ENCODE measurements at places on chromosomes 7 and 10.

DNA sequence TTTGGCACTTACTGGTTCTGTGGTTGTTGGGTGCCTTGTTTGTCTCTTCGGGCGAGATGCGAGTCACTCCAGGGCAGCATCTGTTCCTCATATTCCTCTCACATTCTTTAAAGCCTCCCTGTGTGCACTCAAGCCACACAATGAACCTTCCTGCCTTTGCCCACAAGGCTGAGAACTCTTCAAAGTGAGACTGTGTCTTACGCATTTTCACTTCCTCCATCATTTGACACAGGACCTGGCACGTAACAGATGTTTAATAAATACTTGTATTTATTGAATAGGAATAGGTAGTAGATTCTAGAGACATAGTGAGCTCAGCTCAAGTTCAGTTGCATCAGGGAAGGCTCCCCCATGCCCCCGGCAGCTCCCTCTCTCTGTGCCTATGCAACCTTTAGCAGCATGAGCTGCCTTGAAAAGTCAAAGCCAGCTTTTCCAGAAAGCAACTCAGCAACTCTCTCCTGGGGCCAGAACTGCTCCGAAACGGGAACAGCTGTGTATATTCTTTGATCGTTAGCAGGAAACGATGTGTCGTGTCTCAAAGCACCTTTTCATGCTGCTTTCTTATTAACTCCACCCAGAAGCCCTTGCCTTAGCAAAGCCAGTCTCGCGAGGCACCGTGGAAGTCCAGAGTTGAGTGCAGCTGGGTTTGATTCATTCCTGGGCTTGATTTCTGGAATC lies 97.5 kb downstream of the PFKFB3 start:
- no peaks in the 10 kb centered on the region for H3K27me3 ChIP-seq
- peak overlapping the region; percentile 6 for H3K4me3 ChIP-seq
- no peak for DNase-seq
- peak overlapping the region; percentile 50 for H3K27ac ChIP-seq
- peaks cover 39% of the 10 kb centered on the region for H3K4me1 ChIP-seq

DNA sequence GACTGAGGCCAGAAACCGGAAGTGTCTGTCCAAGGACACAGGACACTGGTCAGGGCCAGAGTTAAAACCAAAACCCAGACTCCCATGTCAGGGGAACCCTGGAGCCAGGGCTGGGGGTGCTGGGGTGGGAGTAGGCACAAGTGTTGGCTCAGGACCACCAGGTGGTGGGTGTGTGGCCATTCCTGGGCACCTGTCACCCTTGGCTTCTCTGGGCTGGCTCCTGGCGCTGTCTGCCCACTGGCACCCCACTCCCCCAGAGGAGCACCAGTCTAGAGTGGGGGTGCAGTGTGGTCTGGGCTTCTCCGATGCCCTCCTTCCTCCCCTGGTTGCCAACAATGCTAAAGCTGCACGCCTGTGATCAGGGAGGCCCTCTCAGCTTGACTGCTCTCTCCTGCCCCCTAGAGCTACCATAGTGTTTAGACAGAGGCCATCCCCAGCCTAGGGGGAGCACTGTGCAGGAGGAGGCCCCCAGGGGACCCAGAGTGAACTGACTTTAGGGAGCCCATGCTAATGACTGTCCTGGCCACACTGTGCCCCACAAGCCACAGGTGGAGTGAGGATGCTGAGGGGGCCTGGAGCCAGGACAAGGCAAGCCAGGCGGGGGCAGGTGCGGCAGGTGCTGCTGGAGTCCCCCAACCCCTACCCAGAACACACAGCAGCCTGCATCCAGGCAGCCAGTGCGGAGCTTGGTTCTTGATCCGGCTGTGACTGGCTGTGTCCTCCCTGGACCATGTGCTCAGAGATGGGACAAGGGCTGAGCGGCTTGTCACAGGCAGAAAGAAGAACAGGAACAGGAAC lies 11.0 kb downstream of the RASGEF1A start:
- H3K27ac ChIP-seq = no peak overlapping the region
- no peak for DNase-seq
- H3K4me3 ChIP-seq = no peak overlapping the region
- no peaks in the 10 kb centered on the region for H3K36me3 ChIP-seq
- H3K4me1 ChIP-seq = peaks cover 3% of the 10 kb centered on the region

GRCh38 chr10:30199376-30200016 lies 140.1 kb upstream of the JCAD start:
- no peak for DNase-seq
- no peak overlapping the region for H3K27ac ChIP-seq
- no peak overlapping the region for H3K4me3 ChIP-seq
- H3K36me3 ChIP-seq = peaks cover 11% of the 10 kb centered on the region

- H3K36me3 ChIP-seq = no peaks in the 10 kb centered on the region
- peaks cover 4% of the 10 kb centered on the region for H3K4me1 ChIP-seq
- peak overlapping the region; percentile 3 for H3K4me3 ChIP-seq
- H3K27me3 ChIP-seq = peaks cover 80% of the 10 kb centered on the region
Measured at GRCh38 chr10:100866575-100867098, 46.1 kb upstream of the SLF2 start.

DNA sequence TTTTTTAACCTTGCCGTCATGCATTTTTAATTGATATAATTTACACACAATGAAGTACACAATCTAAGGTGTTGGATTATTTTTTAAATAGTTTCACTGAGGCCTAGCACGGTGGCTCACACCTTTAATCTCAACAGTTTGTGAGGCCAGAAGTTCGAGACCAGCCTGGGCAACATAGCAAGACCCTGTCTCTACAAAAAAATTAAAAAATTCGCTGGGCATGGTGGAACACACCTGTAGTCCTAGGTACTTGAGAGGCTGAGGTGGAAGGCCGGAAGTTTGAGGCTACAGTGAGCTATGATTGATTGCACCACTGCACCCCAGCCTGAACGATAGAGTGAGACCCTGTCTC lies 92.8 kb upstream of the OIT3 start:
- no peaks in the 10 kb centered on the region for H3K27me3 ChIP-seq
- peaks cover 26% of the 10 kb centered on the region for H3K4me1 ChIP-seq
- peak overlapping the region; percentile 81 for H3K27ac ChIP-seq
- H3K36me3 ChIP-seq = peaks cover 2% of the 10 kb centered on the region
- DNase-seq = no peak

GRCh38 chr10:79185796-79186374 lies 117.1 kb downstream of the ZMIZ1 start:
- peaks cover 2% of the 10 kb centered on the region for H3K36me3 ChIP-seq
- H3K4me1 ChIP-seq = peaks cover 71% of the 10 kb centered on the region
- H3K27ac ChIP-seq = peak overlapping the region; percentile 66
- H3K27me3 ChIP-seq = no peaks in the 10 kb centered on the region
- H3K4me3 ChIP-seq = no peak overlapping the region
- DNase-seq = no peak

GRCh38 chr7:110065121-110065520 lies 1025.8 kb upstream of the LRRN3 start:
- no peaks in the 10 kb centered on the region for H3K36me3 ChIP-seq
- H3K4me3 ChIP-seq = no peak overlapping the region
- DNase-seq = no peak
- no peak overlapping the region for H3K27ac ChIP-seq
- no peaks in the 10 kb centered on the region for H3K27me3 ChIP-seq

GRCh38 chr7:73708961-73709549 lies 10.4 kb downstream of the STX1A start:
- no peaks in the 10 kb centered on the region for H3K27me3 ChIP-seq
- no peak overlapping the region for H3K4me3 ChIP-seq
- no peak for DNase-seq
- no peak overlapping the region for H3K27ac ChIP-seq
- H3K4me1 ChIP-seq = peaks cover 3% of the 10 kb centered on the region
- peaks cover 4% of the 10 kb centered on the region for H3K36me3 ChIP-seq

DNA sequence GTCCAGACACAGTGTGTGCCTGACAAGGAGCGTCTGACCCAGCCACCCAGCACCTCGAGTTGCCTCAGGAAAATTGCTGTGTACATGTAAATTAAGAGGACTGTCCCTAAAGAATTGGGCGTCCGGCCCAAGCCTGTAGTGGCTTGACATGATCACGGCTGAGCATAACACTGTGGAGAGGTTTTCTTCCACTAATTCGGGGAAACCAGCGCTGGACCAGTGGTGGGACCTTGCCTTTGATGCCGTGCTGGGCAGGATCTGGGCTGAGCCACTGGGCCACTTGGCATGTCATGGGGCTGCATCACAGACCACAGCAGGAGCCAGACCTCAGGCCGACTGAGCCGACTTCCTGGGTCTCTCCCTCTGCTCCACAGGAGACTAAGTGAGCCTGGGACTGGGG lies 282.5 kb downstream of the GLRX3 start:
- peaks cover 7% of the 10 kb centered on the region for H3K4me1 ChIP-seq
- peaks cover 24% of the 10 kb centered on the region for H3K27me3 ChIP-seq
- no peaks in the 10 kb centered on the region for H3K36me3 ChIP-seq
- H3K27ac ChIP-seq = no peak overlapping the region

DNA sequence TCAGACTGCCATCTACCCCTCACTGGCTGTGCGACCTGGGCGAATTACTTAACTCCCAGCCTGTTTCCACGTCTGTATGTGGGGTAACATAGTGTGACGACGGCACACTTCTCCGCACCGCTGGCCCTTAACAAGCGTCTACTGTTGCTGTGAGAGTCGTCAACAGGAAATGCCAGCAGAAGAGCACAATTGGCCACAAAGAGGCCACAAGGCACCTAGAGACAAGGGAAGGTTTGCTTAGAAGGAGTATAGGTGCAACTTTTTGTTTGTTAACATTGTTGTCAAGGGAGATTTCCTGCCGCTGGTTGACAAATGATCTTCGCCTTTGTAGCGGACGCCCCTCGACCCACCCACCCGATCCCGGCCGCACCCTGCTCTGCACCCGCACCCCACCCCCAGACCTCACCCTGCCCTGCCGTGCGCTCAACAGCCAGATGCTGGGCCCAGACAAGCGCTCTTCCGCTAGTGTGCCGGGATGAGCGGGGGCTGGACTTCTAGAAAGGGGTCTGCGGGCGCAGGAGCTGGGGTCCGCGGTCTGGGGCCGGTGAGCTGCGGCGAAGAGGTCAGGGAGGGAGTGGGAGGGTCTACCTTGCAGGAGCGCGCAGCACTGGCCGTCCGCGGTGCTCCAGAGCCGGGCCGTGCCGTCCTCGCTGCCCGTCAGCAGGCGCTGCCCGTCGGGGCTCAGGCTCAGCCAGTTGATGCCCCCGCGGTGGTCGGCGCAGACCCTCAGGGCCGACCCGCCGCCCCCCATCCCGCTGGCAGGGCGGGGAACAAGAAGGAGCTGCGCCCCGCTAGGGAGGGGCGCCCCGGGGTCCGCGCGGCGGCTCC lies 785 bp downstream of the WDR86 start:
- DNase-seq = no peak
- H3K4me3 ChIP-seq = peak overlapping the region; percentile 91
- H3K27me3 ChIP-seq = no peaks in the 10 kb centered on the region
- peaks cover 9% of the 10 kb centered on the region for H3K36me3 ChIP-seq
- H3K27ac ChIP-seq = peak overlapping the region; percentile 92

DNA sequence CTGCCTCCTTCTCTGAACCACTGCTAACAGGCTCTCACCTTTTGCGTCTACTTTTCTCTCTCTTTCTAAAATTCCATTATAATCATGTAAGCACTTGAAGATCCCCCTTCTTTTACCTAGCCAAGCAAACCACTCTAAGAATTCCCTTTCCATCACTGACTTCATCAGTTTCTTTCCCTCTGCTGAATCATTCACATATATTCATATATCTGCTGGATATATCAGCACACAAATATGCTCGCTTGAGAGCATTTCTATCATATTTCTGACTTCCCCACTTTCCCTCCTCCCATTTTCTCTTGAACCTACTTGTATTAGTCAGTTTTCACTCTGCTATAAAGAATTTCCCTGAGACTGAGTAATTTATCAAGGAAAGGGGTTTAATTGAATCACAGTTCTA lies 84.2 kb upstream of the LRRN3 start:
- H3K36me3 ChIP-seq = no peaks in the 10 kb centered on the region
- H3K27ac ChIP-seq = no peak overlapping the region
- no peaks in the 10 kb centered on the region for H3K27me3 ChIP-seq

DNA sequence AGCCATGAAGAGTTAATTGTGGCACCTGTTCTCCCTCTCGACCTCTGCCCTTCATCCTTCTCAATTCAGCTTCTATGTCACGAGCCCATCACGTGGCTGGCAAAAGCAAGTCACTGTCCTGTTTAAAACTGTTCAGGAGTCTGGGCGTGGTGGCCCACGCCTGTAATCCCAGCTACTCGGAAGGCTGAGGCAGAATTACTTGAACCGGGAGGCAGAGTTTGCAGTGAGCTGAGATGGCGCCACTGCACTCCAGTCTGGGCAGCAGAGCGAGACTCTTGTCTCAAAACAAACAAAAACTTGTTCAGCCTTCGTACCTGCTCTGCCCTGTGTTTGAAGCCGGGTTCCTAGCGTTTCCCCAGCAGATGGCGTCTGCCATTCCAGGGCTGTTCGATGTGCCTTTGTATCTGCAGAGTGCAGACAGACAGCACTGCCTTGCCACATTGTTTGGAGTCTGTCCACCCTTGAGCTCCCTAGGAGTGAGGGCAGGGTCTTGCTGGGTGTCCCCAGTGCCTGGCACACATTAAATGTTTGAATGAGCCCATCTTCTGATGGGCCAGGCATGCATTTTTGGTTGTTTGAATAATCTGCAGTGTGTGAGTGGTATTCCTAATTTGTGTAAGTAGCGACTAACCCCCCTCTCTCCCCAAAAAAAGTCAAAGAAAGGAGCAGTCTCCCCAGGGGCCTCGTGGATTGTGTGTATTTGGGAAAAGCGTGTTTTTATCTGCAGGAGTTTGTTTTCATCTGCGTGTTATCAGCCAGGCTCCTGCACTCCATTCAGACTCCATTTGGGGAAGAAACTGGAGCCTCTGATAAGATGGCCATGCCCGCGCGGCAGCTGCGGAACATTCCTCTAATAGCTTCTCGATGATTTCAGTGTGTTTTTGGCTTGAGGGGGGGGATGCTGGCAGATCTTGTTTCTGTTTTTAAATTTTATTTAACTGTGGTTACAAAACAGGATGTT lies 61.2 kb downstream of the DNAJB6 start:
- peak overlapping the region; percentile 35 for H3K4me3 ChIP-seq
- peaks cover 27% of the 10 kb centered on the region for H3K36me3 ChIP-seq
- no peak for DNase-seq

- no peak overlapping the region for H3K4me3 ChIP-seq
- no peak overlapping the region for H3K27ac ChIP-seq
- peaks cover 11% of the 10 kb centered on the region for H3K4me1 ChIP-seq
- no peak for DNase-seq
- peaks cover 56% of the 10 kb centered on the region for H3K36me3 ChIP-seq
Measured at GRCh38 chr7:135189221-135189662, 18.7 kb upstream of the CYREN start.
